ENCODE measurements at places on chromosomes 3 and 15. TPM values are rescaled to one million over a fixed set of nuclear protein-coding genes. Genes with fewer than 3 reads are reported as not detected.

Gene SNAPC5
- 37.5 TPM for total RNA-seq

Gene MGA
- total RNA-seq = 36.2 TPM

Gene VILL
- 5.5 TPM for total RNA-seq

- DNase-seq = peak; percentile 64
Observed at GRCh38 chr15:72222393-72222792, 8.6 kb downstream of the PKM start.

Gene C3orf80
- 0.06 TPM for total RNA-seq

- peak; percentile 20 for DNase-seq
Observed at GRCh38 chr15:96160269-96160668, 170.2 kb upstream of the NR2F2 start.

DNA sequence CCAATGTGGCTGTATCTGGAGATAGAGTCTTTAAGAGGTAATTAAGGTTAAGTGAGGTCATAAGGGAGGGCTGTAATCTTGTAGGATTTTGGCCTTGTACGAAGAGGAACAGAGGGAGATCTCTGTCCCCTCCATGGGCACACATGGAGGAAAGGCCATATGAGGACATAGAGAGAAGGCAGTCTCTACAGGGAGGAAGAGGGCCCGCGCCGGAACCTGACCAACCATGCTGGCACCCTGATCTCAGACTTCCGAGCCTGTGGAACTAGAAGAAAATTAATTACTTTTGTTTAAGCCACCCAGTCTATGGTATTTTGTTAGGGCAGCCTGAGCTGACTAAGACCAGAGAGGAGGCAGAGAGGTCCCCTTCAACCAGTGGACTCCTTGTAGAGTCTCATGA lies 17.7 kb upstream of the MRPS22 start:
- no peak for DNase-seq

Gene SEMA3F
- total RNA-seq = 1.4 TPM

DNA sequence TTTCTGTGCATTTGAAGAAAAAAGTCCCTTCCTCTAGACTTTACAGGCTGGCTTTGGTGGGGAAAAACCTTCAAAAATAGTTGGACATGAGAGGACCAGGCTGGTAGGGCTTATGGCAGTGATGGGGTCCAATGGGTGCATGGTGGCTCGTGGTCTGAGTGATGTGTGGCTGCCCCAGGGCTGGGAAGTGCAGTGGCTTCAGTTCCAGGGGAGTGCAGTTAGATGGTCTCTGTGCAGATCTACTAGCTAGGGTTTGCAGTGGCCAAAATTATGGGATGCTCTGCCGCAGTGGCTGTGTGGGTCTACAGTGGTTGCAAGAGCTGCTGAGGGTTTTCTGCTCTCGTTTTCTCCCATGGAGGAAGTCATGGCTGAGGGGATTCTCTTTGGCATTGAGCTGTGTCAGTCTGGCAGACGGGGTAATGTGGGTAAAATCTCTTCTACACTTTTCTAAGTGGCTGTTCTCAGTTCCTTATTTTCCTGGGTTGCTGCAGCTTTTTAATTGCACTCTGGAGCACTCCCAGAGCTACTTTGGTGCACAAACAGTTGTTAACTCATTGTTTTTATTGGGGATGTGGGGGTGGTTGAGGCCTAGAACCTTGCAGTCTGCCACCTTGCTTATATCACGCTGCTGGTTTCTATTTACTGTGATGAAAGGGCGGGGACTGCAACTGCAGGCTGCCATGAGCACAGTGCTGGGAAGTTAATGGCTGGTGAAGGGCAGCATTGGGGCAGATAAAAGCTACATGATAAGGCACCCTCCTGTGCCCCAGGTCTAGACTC lies 1324.6 kb downstream of the NSUN3 start:
- DNase-seq = no peak

Gene CNOT10
- total RNA-seq = 18.3 TPM

Gene SCAPER
- total RNA-seq = 5.7 TPM

DNA sequence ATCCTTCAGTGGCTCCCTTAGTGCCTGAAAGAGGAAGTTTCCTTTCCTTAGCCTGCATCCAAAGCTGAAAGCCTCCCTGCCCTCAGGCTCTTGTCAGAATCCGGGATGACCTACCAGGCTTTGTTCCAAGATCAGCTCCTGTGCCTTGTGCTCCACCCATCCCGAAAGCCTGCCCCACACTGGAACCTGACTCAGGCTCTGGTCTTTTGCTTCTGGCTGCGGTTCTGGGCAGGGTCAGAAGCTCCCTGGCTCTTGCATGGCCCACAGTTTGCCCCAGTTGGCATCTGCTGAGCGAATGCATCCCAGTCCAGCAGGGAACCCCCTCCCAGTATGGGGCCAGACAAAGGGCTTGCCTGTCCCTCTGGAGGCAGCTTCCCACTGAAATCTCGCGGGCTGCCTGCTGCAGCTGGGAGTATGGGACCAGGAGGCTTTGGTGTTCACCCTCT lies 25.9 kb upstream of the KIF23 start:
- peak; percentile 57 for DNase-seq
